ENCODE measurements at places on chromosomes 11 and 22. TPM values are rescaled to one million over a fixed set of nuclear protein-coding genes. Genes with fewer than 3 reads are reported as not detected.

DNA sequence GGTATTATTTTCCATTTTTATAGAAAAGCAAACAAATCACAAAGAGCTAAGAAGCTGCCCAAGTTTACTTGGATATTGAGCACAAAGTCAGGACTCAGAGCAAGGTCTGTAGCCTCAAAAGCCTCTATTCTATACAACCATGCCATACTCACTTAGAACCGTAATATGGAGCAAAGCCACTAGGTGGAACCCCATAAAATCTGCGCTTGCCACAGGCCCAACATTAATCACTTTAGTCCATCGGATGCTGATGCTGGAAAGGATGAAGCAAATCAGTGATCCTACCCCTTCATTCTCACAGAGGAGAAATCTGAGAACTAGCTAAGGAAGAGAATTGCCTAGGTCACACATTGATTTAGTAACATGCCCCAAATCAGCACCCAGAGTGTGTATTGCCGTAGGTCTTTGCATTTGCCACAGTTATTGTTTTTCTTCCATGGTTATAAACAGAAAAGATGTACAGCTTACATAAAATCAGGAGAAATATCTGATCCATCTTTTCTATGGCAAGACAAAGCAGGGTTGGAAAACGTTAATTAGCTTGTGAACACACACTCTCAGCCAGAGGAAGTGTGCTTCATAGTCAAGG is 56.7 kb upstream of the RAB38 start:
- H3K4me1 ChIP-seq = no peaks in the 10 kb centered on the region
- H3K4me3 ChIP-seq = no peak overlapping the region
- no peak overlapping the region for H3K27ac ChIP-seq

GRCh38 chr22:50051930-50052329 is 6.2 kb downstream of the TTLL8 start:
- H3K27ac ChIP-seq = no peak overlapping the region
- peaks cover 1% of the 10 kb centered on the region for H3K27me3 ChIP-seq
- no peak for DNase-seq

GRCh38 chr11:128412847-128413791 is 174.2 kb downstream of the ETS1 start:
- H3K4me3 ChIP-seq = no peak overlapping the region
- DNase-seq = no peak
- H3K27me3 ChIP-seq = no peaks in the 10 kb centered on the region

DNA sequence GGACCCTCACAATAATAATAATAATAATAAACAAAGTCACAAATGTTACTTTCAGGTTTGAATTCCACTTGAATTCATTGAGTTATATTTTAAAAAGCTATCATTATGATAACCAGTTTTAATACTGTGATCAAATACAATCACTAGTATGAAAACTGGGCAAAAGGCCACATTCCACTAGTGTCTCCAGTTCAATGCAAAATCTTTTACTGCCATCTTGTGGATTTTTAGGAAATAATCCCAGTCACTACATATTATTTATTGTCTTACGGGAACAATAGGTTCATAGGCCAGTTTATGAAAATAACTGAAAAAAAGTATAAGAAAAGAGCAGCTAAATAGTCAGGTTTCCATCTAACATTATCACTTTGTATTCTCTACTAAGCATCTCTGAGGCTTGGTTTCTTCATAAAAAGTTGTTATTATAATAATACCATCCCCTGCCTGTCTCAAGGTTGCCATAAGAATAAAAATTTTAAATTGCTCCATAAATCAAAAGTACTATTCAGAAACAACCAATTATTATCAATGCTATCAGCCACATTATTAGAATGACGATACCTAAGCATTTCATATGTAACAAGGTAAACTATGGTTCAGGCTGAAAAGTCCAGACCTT is 533.9 kb upstream of the CCDC90B start:
- no peak overlapping the region for H3K4me3 ChIP-seq
- no peaks in the 10 kb centered on the region for H3K27me3 ChIP-seq
- H3K4me1 ChIP-seq = peaks cover 8% of the 10 kb centered on the region
- DNase-seq = no peak

GRCh38 chr11:69027704-69028372 is 14.8 kb upstream of the MRGPRF start:
- H3K4me1 ChIP-seq = no peaks in the 10 kb centered on the region
- no peaks in the 10 kb centered on the region for H3K27me3 ChIP-seq
- H3K4me3 ChIP-seq = no peak overlapping the region

GRCh38 chr11:7889985-7890384 is 41.1 kb downstream of the OR10A6 start:
- DNase-seq = no peak
- H3K27me3 ChIP-seq = no peaks in the 10 kb centered on the region
- peaks cover 38% of the 10 kb centered on the region for H3K36me3 ChIP-seq
- no peak overlapping the region for H3K27ac ChIP-seq
- H3K4me1 ChIP-seq = no peaks in the 10 kb centered on the region

GRCh38 chr11:73205661-73206343 is 12.3 kb upstream of the P2RY2 start:
- DNase-seq = peak; percentile 10
- H3K27me3 ChIP-seq = no peaks in the 10 kb centered on the region
- H3K27ac ChIP-seq = peak overlapping the region; percentile 60
- H3K36me3 ChIP-seq = no peaks in the 10 kb centered on the region
- H3K4me1 ChIP-seq = peaks cover 5% of the 10 kb centered on the region

GRCh38 chr22:46328797-46329196 is 6.7 kb upstream of the TRMU start:
- H3K27ac ChIP-seq = no peak overlapping the region
- H3K27me3 ChIP-seq = no peaks in the 10 kb centered on the region
- H3K36me3 ChIP-seq = peaks cover 58% of the 10 kb centered on the region
- no peak overlapping the region for H3K4me3 ChIP-seq
- no peak for DNase-seq
- peaks cover 2% of the 10 kb centered on the region for H3K4me1 ChIP-seq

DNA sequence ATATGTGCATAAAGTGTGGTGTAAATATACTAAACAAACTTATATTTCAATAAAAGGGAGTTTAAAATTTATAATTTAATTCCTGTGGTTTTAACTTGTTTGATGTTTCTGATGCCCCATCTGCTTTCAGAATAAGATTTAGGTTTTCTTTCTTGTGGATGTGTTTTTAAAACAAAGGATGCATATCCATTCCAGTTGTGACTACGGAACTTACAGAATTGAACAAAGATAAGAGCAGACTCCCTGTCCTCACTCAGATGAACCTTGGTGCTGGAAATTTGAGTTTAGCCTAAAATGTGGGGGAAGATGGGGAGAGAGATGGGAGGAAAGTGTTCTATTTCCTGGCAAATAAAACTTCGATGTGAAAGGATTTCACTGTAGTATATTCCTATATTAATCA is 2.5 kb downstream of the FJX1 start:
- no peaks in the 10 kb centered on the region for H3K36me3 ChIP-seq
- peaks cover 32% of the 10 kb centered on the region for H3K27me3 ChIP-seq
- peaks cover 3% of the 10 kb centered on the region for H3K4me1 ChIP-seq
- H3K27ac ChIP-seq = no peak overlapping the region
- peak overlapping the region; percentile 85 for H3K4me3 ChIP-seq

GRCh38 chr22:45516923-45517675 is 14.4 kb downstream of the FBLN1 start:
- H3K27me3 ChIP-seq = no peaks in the 10 kb centered on the region
- H3K36me3 ChIP-seq = peaks cover 54% of the 10 kb centered on the region
- H3K27ac ChIP-seq = no peak overlapping the region
- peaks cover 12% of the 10 kb centered on the region for H3K4me1 ChIP-seq

DNA sequence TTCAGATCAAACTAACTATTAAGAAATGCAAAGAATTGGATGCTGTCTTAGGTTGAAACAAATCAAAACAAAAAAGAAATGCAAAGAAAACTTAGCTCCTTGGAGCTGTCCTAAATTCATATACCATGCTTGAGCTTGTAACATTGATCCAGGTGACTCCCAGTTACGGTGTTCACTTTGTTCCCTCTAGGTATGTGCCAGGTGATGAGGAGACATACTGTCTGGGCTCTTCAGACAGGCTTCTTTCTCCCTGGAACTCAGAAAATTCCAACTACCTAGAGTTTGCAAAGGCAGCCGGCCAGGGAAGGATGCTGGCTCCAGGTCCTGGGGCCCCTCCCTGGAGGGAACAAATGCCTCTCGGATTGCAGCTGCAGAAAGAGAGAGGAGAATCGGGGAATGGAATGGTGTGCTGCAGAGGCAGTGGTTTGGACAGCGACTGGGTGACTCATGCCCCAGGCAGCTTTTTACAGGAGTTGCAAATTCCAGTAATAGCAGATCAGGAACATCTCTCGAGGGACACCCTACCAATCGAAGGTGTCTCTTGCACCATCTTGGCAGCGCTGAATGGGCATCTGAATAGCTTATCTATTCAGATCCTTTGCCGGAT is 12.3 kb upstream of the ASPHD2 start:
- peak; percentile 87 for DNase-seq
- no peak overlapping the region for H3K27ac ChIP-seq
- H3K4me3 ChIP-seq = no peak overlapping the region
- no peaks in the 10 kb centered on the region for H3K27me3 ChIP-seq

GRCh38 chr22:30235687-30236170 is 10.8 kb downstream of the LIF start:
- H3K36me3 ChIP-seq = no peaks in the 10 kb centered on the region
- no peaks in the 10 kb centered on the region for H3K27me3 ChIP-seq
- DNase-seq = peak; percentile 74
- H3K4me1 ChIP-seq = peaks cover 3% of the 10 kb centered on the region

GRCh38 chr11:8828580-8829361 is 82.2 kb upstream of the AKIP1 start:
- H3K36me3 ChIP-seq = peaks cover 17% of the 10 kb centered on the region
- H3K27me3 ChIP-seq = no peaks in the 10 kb centered on the region
- no peak overlapping the region for H3K4me3 ChIP-seq
- no peak overlapping the region for H3K27ac ChIP-seq

DNA sequence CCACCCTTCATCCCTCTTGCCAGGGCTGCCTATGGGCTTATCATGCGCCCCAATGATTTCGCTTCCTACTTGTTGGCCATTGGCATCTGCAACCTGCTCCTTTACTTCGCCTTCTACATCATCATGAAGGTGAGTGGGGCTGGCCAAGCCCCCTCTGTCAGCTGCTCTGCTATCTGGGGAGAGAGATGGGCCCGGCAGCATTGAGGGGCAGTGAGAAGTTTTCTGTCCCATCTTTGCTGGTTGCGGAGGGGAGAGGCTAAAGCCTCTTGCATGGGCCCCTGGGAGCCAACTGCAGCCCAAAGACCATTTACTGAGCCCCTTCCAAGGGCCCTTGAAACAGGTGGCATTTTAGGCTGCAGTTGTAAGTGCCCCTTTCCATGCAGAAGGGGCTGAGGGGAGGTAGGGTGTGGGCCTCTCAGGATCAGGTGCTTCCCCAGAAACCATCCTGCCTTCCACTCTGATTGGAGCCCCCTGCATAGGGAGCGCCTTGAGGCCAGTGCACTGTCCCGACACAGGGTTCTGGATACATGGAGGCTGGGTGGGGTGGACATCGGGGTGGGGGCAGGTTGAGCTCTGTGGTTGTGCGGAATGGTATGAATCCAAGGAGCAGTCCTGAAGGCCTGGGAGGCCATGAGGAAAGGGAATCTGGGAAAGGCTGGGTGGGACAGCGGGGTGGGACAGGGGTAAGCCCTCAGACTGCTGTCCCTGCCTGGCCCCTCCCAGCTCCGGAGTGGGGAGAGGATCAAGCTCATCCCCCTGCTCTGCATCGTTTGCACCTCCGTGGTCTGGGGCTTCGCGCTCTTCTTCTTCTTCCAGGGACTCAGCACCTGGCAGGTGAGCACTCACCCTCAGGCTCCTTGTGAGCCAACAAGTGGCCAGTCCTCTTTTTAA is 5.8 kb upstream of the TAGLN start:
- H3K36me3 ChIP-seq = peaks cover 10% of the 10 kb centered on the region
- peaks cover 3% of the 10 kb centered on the region for H3K4me1 ChIP-seq
- DNase-seq = no peak
- H3K27ac ChIP-seq = no peak overlapping the region
- H3K27me3 ChIP-seq = no peaks in the 10 kb centered on the region

- H3K4me1 ChIP-seq = peaks cover 4% of the 10 kb centered on the region
- no peaks in the 10 kb centered on the region for H3K27me3 ChIP-seq
- H3K27ac ChIP-seq = no peak overlapping the region
- H3K4me3 ChIP-seq = no peak overlapping the region
Observed at GRCh38 chr11:126959700-126960099, 40.9 kb downstream of the KIRREL3 start.

TECTA gene
- total RNA-seq = 0.99 TPM

CCDC81 gene
- total RNA-seq = 36.1 TPM

GLYATL1 gene
- 13.1 TPM for total RNA-seq

MSANTD4 gene
- 17.2 TPM for total RNA-seq

SPON1 gene
- 1.6 TPM for total RNA-seq

OR52E5 gene
- not detected for total RNA-seq
